ENCODE measurements at places on chromosomes 1 and 21.
A peak's percentile ranks its signal among the peaks of the same experiment; 100 is the strongest.

- no peak for DNase-seq
Observed at GRCh38 chr1:204094313-204094729, 21.4 kb downstream of the SOX13 start.

GRCh38 chr21:32437729-32438128 is 25.2 kb downstream of the EVA1C start:
- DNase-seq = no peak

GRCh38 chr1:180175806-180176205 is 21.1 kb downstream of the QSOX1 start:
- DNase-seq = no peak

DNA sequence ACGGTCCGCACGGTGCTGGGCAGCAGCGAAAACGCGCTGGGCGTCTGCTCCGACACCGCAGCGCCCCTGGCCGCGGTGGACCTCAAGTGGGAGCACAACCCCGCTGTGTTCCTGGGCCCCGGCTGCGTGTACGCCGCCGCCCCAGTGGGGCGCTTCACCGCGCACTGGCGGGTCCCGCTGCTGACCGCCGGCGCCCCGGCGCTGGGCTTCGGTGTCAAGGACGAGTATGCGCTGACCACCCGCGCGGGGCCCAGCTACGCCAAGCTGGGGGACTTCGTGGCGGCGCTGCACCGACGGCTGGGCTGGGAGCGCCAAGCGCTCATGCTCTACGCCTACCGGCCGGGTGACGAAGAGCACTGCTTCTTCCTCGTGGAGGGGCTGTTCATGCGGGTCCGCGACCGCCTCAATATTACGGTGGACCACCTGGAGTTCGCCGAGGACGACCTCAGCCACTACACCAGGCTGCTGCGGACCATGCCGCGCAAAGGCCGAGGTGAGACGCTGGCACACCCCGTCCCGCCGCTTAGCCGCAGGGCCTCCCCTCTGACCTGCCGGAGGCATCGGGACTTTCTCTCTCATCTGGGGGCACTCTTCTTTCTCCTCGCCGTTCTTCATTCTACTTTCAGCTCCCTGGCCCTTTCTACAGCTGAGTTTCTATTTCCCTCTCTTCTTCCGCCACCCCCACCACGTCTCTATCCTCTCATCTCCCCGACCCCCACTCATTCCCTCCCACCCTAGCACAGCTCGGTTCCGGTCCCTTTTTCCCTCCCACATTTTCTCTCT is 1.0 kb downstream of the NPR1 start:
- no peak for DNase-seq

- no peak for DNase-seq
Observed at GRCh38 chr21:37829447-37829846, 86.8 kb downstream of the KCNJ6 start.

- no peak for DNase-seq
Observed at GRCh38 chr1:225476538-225476988, 48.7 kb upstream of the LBR start.

GRCh38 chr1:23634840-23635651 is 56.6 kb upstream of the RPL11 start:
- peak; percentile 65 for DNase-seq

- DNase-seq = no peak
Observed at GRCh38 chr1:118204648-118205047, 19.6 kb upstream of the SPAG17 start.

DNA sequence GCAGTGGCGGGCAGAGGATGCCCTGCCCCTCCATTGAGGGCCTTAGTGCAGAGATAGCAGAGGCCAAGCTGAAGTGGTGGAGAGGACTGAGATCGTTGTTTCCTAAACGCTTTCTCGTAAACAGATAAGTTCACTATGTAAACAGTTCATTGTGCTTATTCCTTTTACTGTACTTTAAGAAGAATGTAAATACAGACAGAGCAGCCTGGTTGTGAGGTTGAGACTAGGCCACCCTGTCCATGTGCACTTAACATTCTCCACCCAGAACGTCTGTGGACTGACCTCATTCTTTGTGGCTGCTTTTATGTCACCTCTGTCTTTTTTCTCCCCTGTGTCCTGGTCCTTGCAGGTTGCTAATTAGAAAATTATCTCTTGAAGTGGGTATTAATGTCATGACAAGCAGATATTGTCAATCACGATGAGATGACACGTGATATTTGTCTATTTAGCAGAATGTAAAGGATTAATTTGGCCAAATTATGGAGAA is 8.5 kb downstream of the CENPS start:
- DNase-seq = no peak

DNA sequence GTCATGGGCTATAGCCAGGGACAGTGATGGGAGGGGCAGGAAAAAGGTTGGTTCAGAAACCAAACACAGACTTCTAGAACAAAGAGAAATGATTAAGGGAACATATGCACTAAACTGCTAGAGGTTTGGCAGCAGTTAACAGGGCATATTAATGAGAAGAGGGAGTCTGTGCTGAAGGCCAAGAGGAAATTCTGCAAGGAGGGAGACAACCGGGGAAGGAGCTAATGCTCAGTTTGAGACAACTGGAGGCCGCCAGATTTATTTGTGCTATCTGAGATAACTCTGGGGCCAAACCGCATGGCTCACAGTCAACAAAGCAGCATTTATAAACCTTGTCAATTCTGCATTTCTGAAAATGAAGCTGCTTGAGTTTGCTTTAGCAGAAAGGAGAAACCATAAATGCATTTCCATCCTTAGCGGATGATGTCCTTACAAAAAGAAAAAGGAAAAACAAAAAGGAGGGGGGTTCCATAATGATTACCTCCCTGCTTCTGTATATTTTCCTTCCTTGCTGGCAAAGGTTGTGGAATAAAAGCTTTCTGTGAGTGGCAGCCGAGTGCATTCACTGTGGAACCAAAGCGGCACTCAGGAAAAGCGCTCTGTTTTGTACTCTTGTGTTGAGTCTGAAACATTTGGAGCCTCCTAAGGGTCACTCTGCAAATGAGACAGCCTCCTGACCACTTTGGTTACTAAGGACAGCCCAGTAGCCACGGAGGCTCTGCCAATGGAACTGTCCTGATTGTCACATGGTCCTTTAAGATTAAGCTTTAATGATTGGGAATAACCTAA is 70.3 kb downstream of the SIM2 start:
- DNase-seq = no peak

GRCh38 chr1:219480011-219480410 is 132.9 kb downstream of the ZC3H11B start:
- DNase-seq = no peak

GRCh38 chr21:14084068-14084501 is 126.7 kb downstream of the LIPI start:
- no peak for DNase-seq

- DNase-seq = no peak
Observed at GRCh38 chr1:235873045-235873444, 6.3 kb upstream of the LYST start.

DNA sequence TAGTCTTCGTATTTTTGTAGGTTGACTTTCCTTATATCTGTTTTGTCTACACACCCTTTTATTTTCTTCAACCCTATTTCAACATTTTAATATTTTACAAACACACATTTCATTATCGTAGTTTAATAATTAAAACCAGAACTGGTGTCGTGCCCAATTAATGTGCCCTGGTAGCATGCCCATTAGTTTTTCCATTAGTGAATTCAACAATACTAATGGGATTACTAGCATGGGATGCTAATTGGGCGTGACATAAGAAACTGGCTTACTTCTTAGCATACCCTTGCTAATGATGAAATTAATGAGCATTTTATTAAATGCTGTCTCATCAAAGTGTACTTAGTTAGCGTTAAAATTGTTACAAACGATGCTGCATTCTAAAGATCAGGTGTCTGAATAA is 332.7 kb downstream of the USH2A start:
- no peak for DNase-seq

DNA sequence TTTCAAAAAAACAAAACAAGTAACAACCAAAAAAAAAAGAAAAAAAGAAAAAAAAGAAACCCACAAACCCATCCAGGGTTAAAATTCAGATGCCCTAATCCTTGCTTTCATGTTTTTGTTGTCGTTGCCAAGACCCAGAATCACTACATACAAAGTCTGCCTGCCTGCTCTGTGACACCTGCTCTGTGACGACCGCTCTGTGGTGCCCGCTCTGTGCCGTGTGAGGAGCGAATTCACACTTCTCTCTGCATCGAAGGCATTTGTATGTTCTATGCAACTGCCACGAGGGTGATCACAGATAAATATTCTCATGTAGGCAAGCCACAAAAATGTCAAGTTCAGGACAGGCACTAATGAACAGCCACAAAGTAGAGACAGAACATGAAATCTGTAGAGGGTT is 178.6 kb downstream of the SLC45A1 start:
- DNase-seq = no peak

DNA sequence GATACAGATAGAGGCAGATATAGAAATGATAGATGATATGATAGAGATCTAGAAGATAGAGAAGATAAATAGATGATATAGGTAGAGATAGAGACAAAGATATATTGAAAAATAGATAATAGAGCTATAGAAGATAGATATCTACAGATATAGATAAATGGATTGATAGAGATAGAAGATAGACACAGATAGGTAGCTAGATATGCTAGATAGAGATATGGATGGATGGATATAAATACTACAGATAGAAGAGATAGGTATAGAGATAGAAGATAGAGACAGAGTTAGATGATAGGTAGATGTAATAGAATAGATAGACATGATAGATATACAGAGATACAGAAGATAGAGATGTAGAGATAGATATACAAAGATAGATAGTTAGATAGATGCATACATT is 21.4 kb downstream of the TRIM11 start:
- DNase-seq = no peak

- no peak for DNase-seq
Observed at GRCh38 chr1:156726549-156727226, 1.6 kb upstream of the METTL25B start.

DNA sequence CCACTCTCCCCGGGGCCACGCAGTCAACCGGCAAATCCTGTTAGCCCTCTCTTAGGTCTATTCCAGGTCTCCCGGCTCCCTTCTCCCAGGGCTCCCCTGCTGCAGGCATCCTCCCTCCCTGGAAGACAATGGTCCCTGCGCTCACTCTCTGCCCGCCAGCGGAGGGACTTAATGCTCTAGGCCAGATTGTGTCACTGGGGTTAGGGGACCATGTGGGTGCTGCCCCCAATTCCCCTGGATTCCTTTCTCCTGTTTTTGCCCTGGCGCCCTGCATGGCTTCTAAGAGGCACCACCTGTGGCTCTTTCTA is 8.2 kb downstream of the FAM131C start:
- DNase-seq = no peak

GRCh38 chr1:111733183-111733991 is 5.8 kb downstream of the INKA2 start:
- no peak for DNase-seq

DNA sequence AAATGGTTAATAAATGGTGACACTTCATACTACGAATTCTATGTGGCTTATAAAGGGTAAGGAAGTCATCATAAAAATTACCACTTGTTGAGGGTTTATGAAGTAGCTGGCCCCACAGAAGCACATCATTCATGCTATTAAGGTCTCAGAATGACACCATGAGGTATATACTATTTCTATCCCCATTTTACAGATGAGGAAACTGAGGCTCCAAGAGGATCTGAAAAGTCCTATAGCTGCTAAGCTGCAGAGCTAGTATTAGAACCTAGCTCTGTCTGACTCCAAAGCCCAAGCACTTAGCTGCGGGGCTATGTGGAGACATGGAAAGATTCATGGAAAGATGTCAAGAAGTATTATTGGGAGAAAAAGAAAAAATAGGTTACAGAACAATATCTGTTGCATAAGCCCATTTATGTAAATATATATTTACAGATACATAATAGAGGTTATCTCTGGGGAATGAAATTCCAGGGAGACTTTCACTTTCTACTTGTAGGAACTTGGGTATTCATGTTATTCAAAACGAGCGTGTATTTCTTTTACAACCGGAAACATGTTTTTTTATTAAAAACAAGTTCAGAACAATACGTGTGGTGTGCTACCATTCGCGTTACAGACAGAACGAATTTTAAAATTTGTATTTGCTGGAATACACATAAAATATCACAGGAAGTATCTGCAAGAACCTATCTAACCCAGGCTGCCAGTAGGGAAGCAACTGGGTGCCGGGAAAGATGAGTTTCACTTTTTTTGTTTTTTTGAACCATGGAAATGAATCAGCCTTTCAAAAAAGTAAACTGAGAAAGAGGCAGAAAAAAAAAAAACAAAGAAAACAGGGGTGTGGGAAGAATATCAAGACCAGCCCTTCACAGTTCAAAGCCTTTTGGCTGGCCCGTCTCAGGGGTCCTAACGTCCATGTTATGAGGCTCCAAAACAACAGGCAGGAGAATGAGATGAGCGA is 13.4 kb downstream of the SPOCD1 start:
- DNase-seq = no peak

GRCh38 chr1:33163621-33164519 is 18.0 kb downstream of the TRIM62 start:
- no peak for DNase-seq

DNA sequence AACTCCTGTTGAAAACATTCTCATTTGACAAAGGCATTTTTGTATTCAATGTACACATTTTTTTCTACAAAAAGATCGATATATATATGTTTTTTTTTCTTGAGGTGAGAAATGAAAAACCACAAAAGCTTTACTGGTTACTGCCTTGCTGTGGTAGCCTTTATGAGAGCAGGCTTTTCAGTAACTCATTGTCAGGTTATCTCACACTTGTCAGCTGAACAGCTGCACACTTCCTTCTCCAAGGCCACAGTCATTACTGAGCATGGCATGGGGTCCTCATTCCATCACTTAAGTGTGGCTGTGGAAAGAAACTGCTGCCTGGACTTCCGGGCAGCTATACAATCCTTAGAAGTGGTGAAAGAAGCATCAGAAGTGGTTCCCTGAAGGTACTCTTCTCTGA is 169.3 kb upstream of the ZP4 start:
- DNase-seq = no peak

DNA sequence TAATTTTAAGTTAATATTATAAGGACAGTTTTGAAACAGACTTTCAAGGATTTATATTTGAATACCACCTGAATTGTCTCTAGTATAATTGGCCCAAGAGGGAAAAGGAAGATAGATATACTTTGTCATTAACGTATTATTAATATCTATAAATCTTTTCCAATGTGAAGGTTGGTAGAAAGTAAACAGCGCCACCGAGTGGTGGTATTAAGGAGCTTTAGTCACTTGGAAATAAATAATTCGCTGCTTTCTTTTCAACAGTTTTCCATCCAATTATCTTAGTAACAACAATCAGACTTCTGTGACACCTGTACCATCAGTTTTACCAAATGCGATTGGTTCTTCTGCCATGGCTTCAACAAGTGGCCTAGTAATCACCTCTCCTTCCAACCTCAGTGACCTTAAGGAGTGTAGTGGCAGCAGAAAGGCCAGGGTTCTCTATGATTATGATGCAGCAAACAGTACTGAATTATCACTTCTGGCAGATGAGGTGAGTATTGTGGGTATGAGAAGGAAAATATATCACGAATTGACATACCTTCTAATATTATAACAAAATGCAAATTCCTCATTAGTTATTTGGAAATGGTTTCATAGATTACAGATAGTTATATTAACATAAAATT is 37.7 kb downstream of the SH3GLB1 start:
- DNase-seq = no peak

GRCh38 chr1:30753660-30754123 is 3.9 kb downstream of the LAPTM5 start:
- DNase-seq = no peak

Data from GM12892 (cell line).